ENCODE measurements at places on chromosomes 5 and 9. TPM values are rescaled to one million over a fixed set of nuclear protein-coding genes. Genes with fewer than 3 reads are reported as not detected.

GRCh38 chr9:91411096-91411771, 12.4 kb downstream of the NFIL3 start:
- no peak for DNase-seq

RABL6 gene
- 71.4 TPM for polyA plus RNA-seq

DNA sequence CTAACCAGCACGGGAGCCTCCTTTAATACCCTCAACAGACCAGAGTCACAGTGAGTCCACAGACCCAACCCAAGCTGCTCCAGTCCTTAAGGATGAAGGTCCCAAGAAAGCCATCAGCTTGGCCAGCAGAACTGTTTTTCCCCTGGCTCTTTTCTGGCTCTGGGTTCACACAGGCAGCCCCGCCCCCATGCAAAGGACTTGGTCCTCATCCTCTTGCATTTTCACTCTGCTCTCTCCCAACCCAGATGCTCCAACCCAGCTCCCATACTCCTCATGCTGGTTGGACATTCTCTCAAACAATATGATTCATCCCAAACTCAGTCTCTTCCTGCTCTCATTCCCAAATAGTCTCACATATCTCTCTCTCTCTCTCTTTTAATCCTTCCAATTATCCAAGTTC, 74.2 kb upstream of the SPOCK1 start:
- DNase-seq: no peak

SPATA31C1 gene
- not detected for polyA plus RNA-seq

All from A549 (cell line).